Stimulated activated naive B cell treated with anti-CD40 and anti-IgM and Interleukin-4, amounts not matched to agents 10 μg/mL and 1 μg/mL and 100 μg/mL, for 72 hours (primary cell): ENCODE measurements at places on chromosomes 4 and X.

GRCh38 chrX:133852401-133852800, 133.0 kb downstream of the GPC3 start:
- no peak for DNase-seq
- H3K27ac ChIP-seq, result no peak overlapping the region
- H3K4me1 ChIP-seq, result no peaks in the 10 kb centered on the region
- H3K27me3 ChIP-seq, result peaks cover 11% of the 10 kb centered on the region
- no peak overlapping the region for H3K4me3 ChIP-seq

DNA sequence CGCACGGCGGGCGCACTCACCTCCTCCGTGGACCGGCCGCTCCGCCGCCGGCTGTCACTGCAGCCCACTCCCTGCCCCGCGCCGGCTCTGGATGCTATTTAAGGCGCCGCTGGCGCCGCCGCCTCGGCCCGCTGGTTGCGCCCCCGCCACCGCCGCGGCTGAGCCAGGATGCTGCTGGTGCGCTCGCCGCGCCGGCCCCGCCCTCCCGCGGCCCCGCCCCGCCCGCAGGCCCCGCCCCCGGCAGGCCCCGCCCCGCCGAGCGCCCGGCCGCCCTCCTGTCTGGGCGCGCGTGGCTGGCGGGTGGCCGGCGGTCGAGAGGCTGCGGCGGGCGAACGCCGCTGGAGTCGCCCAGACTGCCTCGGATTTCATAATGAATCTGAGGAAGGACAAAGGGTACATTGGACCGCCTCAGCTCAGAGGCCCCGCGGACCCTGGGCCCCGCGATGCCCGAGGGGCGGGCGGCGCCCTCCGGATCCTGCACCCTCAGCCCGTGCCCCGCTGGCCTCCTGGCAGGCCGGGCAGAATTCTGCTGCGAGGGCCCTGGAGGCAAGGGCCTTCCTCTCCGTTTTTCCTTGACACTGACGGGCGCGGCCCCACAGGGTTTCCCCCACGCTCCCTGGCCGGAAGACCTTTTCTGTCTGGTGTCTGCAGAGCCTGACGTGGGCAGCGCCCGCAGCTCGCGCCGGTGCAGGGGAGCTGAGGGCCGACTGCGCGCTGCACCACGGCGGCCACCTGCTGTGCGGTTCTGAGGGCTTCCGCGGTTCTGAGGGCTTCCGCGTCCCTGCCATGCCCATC, at the start of gene ACSL1:
ACSL1 (minus strand) TSS at position 73 of the 795 bp plus-strand sequence. CDS start 22,454 bp downstream, outside the sequence.
- H3K36me3 ChIP-seq, result peaks cover 17% of the 10 kb centered on the region
- peaks cover 32% of the 10 kb centered on the region for H3K4me1 ChIP-seq
- no peaks in the 10 kb centered on the region for H3K27me3 ChIP-seq
- H3K27ac ChIP-seq, result peak within 1 kb of the TSS; percentile 99
- peak; percentile 79 for DNase-seq
- peak within 1 kb of the TSS; percentile 88 for H3K4me3 ChIP-seq

DNA sequence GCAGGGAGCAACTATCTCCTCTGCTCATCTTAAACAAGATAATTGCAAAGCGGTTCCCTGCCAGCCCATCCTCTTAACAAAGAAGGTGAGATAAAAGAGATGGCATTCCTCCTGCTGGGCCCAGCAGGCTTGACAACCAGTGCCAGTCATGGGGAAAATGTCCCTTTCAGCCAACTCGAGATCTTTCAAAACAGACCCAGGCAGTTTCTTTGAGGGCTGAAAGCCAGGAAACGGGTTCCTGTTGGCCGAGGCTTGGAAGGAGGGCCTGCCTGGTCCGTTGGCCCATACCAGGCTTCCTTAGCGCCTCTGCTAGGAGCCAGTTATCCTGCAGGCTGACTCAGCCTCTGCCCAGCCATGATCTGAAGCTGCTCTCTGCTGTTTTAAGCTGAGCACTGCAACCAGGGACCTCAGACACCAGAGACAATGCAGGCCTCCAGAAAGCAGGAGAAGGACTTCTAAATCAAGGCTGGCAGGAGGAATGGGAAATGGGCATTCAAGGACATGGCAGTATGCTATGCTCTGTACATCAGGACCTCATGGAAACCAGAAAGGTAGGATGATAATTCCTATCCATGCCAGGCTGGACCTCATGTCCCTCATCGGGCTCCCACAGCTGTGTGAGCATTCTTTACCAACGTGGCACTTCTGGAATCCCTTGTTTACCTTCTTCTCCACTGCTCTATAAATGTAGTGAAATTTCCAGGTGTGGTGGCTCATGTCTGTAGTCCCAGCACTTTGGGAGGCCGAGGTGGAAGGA, 42.4 kb upstream of the SLC2A9 start:
- H3K27me3 ChIP-seq, result no peaks in the 10 kb centered on the region
- DNase-seq, result no peak
- no peak overlapping the region for H3K27ac ChIP-seq

GRCh38 chrX:155643240-155643639, 30.5 kb upstream of the TMLHE start:
- H3K27ac ChIP-seq, result no peak overlapping the region
- H3K4me3 ChIP-seq, result no peak overlapping the region
- H3K4me1 ChIP-seq, result no peaks in the 10 kb centered on the region
- no peaks in the 10 kb centered on the region for H3K36me3 ChIP-seq
- H3K27me3 ChIP-seq, result no peaks in the 10 kb centered on the region

DNA sequence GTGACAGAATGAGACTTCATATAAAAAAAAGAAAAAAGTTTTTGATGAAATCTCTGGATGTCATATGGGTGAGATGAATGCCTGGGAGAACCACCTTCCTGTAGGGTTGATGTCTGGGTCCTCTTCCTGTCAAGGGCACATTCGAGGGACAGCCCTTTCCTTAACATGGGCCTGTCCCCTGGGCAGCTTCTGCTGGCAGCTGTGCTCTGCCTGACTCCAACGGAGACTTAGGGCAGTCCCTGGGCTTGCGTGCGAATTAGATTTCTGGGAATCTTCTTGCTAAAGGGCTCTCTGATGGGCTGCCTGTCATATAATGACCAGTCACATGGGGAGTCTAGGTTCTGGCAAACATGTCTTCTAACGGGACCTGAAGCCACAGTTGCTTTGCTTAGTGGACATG, 40.7 kb downstream of the TNIP2 start:
- no peak for DNase-seq
- H3K27ac ChIP-seq, result no peak overlapping the region
- no peaks in the 10 kb centered on the region for H3K27me3 ChIP-seq
- peaks cover 37% of the 10 kb centered on the region for H3K36me3 ChIP-seq
- no peak overlapping the region for H3K4me3 ChIP-seq

- H3K4me3 ChIP-seq, result no peak overlapping the region
- H3K36me3 ChIP-seq, result no peaks in the 10 kb centered on the region
- H3K4me1 ChIP-seq, result no peaks in the 10 kb centered on the region
- DNase-seq, result no peak
- peaks cover 11% of the 10 kb centered on the region for H3K27me3 ChIP-seq
- H3K27ac ChIP-seq, result no peak overlapping the region
Observed at GRCh38 chrX:56920338-56920997, 74.9 kb downstream of the SPIN3 start.

- peaks cover 5% of the 10 kb centered on the region for H3K27me3 ChIP-seq
- H3K4me1 ChIP-seq, result no peaks in the 10 kb centered on the region
- no peaks in the 10 kb centered on the region for H3K36me3 ChIP-seq
- no peak overlapping the region for H3K4me3 ChIP-seq
- H3K27ac ChIP-seq, result no peak overlapping the region
- no peak for DNase-seq
Observed at GRCh38 chr4:8725071-8725841, 132.7 kb downstream of the CPZ start.

GRCh38 chr4:92733231-92733630, 429.5 kb downstream of the GRID2 start:
- no peaks in the 10 kb centered on the region for H3K27me3 ChIP-seq
- H3K36me3 ChIP-seq, result no peaks in the 10 kb centered on the region
- no peak overlapping the region for H3K27ac ChIP-seq
- no peaks in the 10 kb centered on the region for H3K4me1 ChIP-seq
- H3K4me3 ChIP-seq, result no peak overlapping the region
- no peak for DNase-seq

DNA sequence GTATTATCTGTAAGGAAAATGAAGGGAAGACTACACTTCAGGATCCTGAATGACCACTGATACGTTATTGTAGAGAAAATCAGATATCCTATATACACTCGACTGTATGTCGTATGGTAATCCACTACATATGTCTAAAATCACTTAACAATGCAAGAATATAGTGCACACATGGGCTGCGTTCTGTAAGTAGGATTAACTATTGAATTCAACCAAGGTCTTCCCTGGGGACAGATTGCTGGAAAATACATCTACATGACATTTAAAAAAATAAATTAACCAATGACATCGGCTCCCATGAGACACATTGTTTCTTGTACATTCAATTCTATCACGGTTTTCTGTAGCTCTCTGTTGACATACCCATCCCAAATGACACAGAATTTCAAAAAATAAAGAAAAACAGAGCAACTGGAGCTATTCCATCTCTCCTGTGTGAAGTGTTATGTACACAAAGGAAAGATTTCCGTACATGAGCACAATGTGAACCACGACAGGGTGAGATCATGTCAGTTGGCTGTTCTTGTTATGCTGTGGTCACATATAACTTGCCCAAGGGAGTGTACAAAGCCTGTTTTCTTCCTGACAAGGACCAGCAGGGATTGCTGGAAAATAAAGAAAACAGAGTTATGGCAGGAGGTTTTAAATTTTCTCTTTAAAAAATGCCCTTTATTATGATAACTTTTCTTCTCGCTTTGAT, 6.1 kb downstream of the ENOX2 start:
- H3K36me3 ChIP-seq, result peaks cover 9% of the 10 kb centered on the region
- H3K4me1 ChIP-seq, result peaks cover 4% of the 10 kb centered on the region
- no peak for DNase-seq
- no peak overlapping the region for H3K4me3 ChIP-seq
- H3K27ac ChIP-seq, result no peak overlapping the region

- no peak for DNase-seq
- no peak overlapping the region for H3K27ac ChIP-seq
- no peaks in the 10 kb centered on the region for H3K36me3 ChIP-seq
- no peaks in the 10 kb centered on the region for H3K27me3 ChIP-seq
- H3K4me3 ChIP-seq, result no peak overlapping the region
Observed at GRCh38 chr4:41111791-41112190, 102.6 kb downstream of the APBB2 start.

- no peak for DNase-seq
- H3K27me3 ChIP-seq, result no peaks in the 10 kb centered on the region
- no peaks in the 10 kb centered on the region for H3K4me1 ChIP-seq
Observed at GRCh38 chr4:96170198-96170597, 330.3 kb downstream of the PDHA2 start.

DNA sequence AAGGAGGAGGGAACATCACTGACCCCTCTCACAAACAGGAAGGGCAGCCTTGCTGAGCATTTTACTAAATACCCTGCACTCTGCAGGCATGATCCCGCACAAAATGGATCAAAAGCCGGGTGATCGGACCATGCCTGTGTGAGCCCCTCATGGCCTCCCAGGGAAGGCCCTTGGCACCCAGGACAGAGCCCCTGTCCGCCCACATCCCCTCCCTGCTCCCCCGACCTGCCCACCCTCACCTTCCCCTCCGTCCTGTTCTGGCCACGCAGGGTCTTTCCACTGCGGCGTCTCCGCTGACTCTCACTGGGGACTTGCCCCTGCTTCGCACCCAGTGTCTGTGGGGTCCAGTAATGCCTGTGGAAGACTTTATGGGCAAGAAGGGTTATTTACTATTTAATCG, 105.0 kb downstream of the HMX1 start:
- H3K4me1 ChIP-seq, result no peaks in the 10 kb centered on the region
- H3K4me3 ChIP-seq, result no peak overlapping the region
- no peak overlapping the region for H3K27ac ChIP-seq
- H3K27me3 ChIP-seq, result no peaks in the 10 kb centered on the region

DNA sequence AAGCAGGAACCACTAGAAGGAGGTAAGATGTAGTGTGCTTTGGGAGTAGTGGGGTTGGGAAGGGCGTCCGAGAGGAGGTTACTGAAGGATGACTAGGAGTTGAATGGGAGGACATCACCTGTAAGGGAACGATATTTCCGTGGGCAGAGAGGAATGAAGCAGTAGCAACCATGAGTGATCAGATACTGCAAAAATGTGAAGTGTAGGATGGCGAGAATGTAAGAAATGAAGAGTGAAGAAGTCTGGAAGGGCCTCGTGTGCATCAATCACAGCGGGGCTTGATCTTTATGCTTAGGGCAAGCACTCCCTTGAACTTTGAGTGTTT, 594 bp downstream of the MSMO1 start:
- H3K27ac ChIP-seq, result no peak overlapping the region
- H3K4me3 ChIP-seq, result no peak overlapping the region
- DNase-seq, result no peak
- peaks cover 42% of the 10 kb centered on the region for H3K4me1 ChIP-seq
- H3K36me3 ChIP-seq, result peaks cover 42% of the 10 kb centered on the region
- H3K27me3 ChIP-seq, result no peaks in the 10 kb centered on the region

DNA sequence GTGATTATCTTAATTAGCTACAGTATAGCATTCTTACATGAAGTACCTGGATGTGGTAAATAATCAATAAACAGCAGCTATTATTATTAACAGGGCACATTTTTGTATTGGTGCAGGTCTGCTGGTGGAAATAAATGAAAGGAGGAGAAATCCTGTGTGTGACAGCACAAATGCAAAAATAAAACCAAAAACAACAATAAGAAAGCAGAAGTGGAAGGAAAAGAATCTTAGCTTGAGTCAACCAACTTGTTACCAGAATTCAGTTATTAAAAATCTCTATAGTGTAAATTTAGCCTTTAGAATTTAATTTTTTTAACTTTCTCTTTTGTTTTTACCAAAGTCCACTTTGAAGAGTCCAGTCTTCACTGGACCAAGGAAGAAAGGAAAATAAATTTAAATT, 63.1 kb upstream of the LSM6 start:
- DNase-seq, result no peak
- H3K4me3 ChIP-seq, result no peak overlapping the region
- no peaks in the 10 kb centered on the region for H3K36me3 ChIP-seq
- peaks cover 39% of the 10 kb centered on the region for H3K4me1 ChIP-seq

DNA sequence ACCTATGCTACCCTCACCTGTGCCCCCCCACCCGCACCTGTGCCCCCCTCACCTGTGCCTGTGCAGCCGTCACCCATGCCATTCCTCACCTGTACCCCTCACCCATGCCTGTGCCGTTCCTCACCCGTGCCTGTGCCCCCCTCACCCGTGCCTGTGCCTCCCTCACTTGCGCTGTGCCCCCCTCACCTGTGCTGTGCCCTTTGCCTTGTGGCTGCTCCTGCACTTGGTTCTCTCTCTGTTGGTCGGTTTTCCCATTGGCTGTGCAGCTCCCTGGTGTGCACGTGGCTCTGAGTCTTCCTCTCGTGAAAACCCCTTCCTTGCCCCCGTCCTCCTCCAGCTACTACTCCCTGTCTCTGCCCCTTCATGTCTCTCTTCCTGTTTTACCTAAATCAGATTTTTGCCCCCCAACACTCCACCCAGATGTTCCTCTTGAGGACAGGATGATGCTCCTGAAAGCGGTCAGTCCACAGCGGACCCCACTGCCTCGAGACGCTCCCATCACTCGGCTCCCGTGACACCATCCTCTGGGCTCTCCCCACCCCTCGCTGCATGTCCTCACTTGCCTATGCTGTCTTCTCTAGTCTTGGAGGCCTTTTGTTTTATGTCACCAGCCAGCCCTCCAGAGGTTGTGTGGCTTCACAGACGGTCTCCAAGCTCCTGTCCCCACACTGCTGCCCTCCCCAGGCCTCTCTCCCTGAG, 6.8 kb downstream of the MAEA start:
- no peaks in the 10 kb centered on the region for H3K27me3 ChIP-seq
- no peak overlapping the region for H3K4me3 ChIP-seq
- H3K27ac ChIP-seq, result peak overlapping the region; percentile 88
- DNase-seq, result no peak
- H3K4me1 ChIP-seq, result peaks cover 43% of the 10 kb centered on the region
- peaks cover 60% of the 10 kb centered on the region for H3K36me3 ChIP-seq

GRCh38 chr4:100100985-100101384, 89.3 kb downstream of the DDIT4L start:
- H3K36me3 ChIP-seq, result no peaks in the 10 kb centered on the region
- H3K27ac ChIP-seq, result no peak overlapping the region
- no peak for DNase-seq
- H3K27me3 ChIP-seq, result no peaks in the 10 kb centered on the region
- peak overlapping the region; percentile 14 for H3K4me3 ChIP-seq
